ENCODE measurements at places on chromosomes 2 and 18.

DNA sequence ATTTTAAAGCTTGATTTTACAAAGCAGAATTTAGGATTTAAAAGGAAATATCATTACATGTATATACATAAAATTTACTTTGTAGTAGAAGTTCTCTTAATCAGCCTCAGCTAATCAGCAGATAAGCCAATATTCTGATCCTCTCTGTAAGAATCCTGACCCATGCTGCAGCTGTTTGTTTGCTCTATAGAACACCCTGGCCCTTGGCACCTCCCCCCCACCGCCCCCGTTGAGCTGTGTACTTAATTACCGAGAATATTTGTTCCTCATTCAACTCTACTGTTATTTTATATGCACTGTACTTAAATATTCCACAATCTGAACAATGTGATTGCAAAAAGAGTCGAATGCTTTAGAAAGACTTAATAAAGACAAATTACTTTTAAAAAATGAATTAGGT lies 98.0 kb downstream of the EVA1A start:
- no peak for DNase-seq

GRCh38 chr2:60553495-60554073 lies at the start of gene BCL11A:
Gene BCL11A, minus strand, starts transcription at chr2:60553654. Its CDS starts 384 bp downstream, at chr2:60553270.
- DNase-seq: peak; percentile 82

DNA sequence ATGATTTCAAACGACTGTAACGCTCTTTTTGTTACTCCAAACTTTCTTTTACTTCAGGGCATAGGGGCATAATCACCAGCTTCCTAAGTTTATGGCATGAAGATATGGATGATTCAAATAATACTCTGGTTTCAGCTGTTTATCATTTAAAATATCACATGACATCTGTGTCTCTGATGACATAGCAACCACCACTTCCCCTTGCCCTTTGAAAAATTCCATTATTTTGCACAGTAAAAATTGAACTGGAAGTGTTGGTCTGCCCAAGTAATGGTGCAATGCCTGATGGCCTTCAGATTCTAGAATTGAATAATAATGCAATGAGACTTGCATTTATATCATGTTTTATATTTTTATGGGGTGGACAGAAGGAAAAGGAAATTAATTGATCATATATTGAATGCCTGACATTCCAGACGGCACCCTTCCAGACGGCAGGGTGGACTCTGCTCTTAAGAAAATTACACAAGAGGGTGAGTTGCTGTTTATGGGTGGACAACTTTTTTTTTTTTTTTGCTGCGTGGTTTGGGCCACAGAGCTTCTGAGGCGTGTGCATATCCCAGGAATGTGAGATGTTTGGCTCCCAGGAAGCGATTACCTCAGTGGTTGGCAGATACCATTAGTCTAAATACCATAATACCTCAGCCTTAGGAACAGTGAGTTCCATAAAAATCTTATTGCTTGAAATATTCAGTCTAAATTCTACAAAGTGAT lies 101.7 kb upstream of the ZNF521 start:
- DNase-seq: peak; percentile 65

DNA sequence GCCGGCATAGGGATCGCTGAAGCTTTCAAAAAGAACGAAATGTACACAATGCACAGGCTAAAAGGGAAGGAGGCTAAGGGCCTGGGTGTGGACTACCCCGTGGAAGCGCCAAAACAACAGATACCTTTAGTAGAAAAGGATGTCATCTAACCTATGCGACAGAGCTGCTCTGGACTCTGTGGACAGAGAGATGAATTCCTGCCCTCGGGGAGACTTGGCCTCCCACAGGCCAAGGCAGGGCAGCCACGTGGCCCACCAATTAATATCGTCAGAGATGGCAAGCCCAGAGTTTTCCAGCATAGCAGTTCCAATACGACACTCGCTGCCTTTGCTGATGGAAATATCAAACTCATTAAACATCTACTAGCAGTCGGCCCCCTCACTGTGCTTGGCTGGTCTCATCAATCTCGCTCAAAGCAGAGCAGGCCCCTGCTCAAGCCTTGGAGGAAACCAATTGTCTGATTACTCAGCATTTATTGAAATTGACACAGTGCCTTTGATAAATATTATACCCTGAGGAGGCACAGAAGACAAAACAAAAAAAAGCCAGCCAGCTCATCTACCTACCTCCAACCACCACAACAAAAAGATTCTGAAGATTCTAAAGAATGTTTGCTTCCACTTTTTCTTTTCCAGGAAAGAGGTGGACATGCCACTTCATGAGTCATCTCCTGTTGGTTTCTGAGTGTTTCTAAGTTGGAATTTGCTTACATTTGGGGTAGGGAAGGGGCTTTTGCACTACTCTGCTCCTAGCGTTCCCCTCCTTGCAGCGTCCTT lies 79.0 kb upstream of the ACAA2 start:
- DNase-seq: peak; percentile 77

- DNase-seq: no peak
Measured at GRCh38 chr2:241071677-241072111, 30.4 kb downstream of the MTERF4 start.

- DNase-seq: no peak
Measured at GRCh38 chr2:40284797-40285196, 167.1 kb downstream of the SLC8A1 start.

DNA sequence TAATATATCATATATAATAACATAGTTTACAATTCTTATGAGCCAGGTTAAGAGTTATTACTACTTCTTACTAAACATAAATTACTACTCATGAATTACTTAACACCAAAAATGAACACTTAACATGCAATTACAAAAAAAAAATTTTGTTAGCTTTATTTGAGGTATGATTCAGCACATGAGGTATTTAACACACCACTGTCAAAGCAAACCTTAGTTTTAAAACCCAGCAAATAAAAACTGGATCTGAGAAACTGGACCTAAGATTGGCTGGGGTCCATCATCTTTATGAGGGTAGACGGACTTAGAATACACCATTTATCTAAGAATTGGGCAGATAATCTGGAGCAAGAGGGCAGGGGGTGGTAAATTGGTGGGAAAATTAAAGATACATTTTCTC lies 81.8 kb upstream of the CREB1 start:
- DNase-seq: no peak

GRCh38 chr18:44545359-44545985 lies 135.2 kb upstream of the SETBP1 start:
- no peak for DNase-seq

DNA sequence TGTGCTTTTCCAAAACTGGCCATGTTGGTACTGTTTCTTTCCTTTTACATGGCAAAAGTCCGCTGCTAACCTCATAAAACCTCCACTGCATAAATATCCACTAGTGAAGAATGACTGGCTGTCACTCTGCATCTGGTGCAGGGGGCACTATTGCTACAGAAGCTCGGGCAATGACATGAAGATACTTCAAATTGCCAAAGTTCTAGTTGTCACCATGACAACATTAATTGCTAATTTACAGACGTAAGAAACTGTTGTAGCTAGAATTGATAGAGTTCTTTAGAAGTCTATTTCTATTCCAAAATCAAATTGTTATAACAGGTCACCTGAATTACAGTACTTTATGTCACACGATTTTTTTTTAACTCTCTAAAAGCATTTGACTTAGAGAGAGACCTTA lies 845 bp downstream of the CFAP210 start:
- peak; percentile 3 for DNase-seq

GRCh38 chr18:64713284-64713683 lies 564.4 kb upstream of the LINC00305 start:
- DNase-seq: peak; percentile 48

Measured in kidney tubule cell (primary cell).